Lung (tissue), 17 donors: ENCODE measurements at places on chromosomes 4 and X. TPM values are rescaled to one million over a fixed set of nuclear protein-coding genes. Genes with fewer than 3 reads are reported as not detected.

LETM1 gene
- 31.1 TPM for total RNA-seq

GPR173 gene
- total RNA-seq, result 3.1 TPM

MAGEA1 gene
- not detected for total RNA-seq

TCEAL2 gene
- not detected for total RNA-seq

RGN gene
- 7.1 TPM for total RNA-seq

EGF gene
- 1.7 TPM for total RNA-seq

SMIM10 gene
- total RNA-seq, result 4.0 TPM

TMSB15C gene
- total RNA-seq, result 0.86 TPM

DNA sequence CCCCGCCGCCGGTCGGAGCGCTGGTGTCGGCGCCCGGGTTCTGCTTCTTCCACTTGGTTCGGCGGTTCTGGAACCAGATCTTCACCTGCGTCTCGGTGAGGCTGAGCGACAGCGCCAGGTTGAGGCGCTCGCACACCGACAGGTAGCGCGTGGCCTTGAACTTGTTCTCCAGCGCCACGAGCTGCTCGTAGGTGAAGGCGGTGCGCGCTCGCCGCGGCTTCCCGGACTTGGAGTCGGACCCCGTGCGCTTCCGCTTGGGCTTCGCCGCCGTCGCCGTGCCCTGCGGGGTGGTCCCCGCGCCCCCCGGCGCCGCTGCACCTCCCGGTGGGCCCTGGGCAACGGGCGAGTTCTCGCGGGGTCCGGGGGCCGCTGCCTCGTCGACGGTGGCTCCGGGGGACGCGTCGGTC, 3.1 kb downstream of the NKX1-1 start:
- DNase-seq, result no peak
- no peaks in the 10 kb centered on the region for H3K36me3 ChIP-seq
- H3K4me3 ChIP-seq, result no peak overlapping the region
- H3K27me3 ChIP-seq, result peaks cover 39% of the 10 kb centered on the region

GRCh38 chr4:4549534-4549933, 7.7 kb upstream of the STX18 start:
- no peaks in the 10 kb centered on the region for H3K36me3 ChIP-seq
- H3K27ac ChIP-seq, result no peak overlapping the region
- DNase-seq, result no peak
- H3K4me3 ChIP-seq, result no peak overlapping the region
- H3K4me1 ChIP-seq, result no peaks in the 10 kb centered on the region

DNA sequence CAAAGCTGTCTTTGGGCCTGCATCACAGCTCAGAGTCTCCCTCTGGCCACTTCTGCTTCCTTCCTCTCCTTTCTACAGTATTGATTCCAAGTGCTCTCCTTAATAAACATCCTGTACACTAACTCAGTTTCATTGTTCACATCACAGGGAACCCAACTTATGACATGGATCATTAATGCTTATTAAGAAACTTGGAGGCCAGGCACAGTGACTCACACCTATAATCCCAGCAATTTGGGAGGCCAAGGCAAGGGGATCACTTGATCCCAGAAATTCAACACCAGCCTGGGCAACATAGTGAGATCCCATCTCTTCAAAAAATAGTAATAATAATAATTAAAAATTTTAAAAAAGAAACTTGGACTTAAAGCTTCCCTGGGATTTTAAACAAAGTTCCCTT, 89.2 kb upstream of the EFHC2 start:
- no peaks in the 10 kb centered on the region for H3K27me3 ChIP-seq
- H3K27ac ChIP-seq, result no peak overlapping the region
- no peaks in the 10 kb centered on the region for H3K36me3 ChIP-seq
- DNase-seq, result no peak
- no peaks in the 10 kb centered on the region for H3K4me1 ChIP-seq
- H3K4me3 ChIP-seq, result no peak overlapping the region

DNA sequence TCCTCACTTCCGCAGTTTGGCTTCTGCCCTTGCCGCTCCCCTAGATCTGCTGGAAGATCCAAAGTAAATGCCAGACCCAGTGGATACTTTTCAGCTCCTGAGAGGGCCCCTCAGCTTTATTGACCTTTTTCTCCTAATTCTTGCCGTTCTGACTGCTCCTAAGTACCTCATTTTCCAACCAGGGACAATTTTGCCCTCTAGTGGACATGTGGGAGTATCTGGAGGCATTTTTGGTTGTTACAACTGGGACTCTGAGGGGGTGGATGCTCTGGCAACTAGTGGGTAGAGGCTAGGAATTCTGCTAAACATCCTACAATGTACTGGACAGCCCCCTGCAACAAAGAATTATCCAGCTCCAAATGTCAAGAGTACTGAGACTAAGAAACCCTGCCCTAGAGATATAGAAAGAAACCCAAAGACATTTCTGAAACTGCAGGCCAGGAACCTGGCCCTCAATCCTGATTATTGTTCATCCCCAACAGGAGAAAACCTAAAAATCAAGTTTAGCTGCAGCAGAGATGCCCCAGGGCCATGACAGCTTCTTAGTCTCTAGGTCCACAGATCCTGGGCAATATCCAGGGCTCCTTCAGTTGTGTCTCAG, 3.4 kb downstream of the TEX13B start:
- H3K27ac ChIP-seq, result no peak overlapping the region
- no peaks in the 10 kb centered on the region for H3K36me3 ChIP-seq
- H3K27me3 ChIP-seq, result peaks cover 23% of the 10 kb centered on the region
- no peaks in the 10 kb centered on the region for H3K4me1 ChIP-seq
- no peak overlapping the region for H3K4me3 ChIP-seq
- peak; percentile 34 for DNase-seq

DNA sequence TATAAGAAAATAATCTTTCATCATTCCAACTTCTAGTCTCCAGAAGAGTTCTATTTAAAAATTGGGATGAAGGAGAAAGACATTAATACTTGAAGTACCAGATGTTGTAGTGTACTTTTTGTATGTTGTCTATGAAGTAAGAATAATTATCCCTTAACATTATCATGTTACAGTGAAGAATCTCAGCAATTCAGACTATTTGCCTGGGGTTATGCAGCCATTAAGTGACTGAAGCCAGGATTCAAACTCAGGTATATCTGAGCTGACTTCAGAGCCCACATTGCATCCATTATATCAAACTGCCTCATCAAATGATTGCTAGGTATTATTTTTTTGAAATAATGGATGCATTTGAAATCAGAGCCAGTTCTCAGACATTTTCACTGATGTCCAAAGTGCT, 76.1 kb upstream of the FHDC1 start:
- peaks cover 3% of the 10 kb centered on the region for H3K4me1 ChIP-seq
- no peaks in the 10 kb centered on the region for H3K36me3 ChIP-seq
- no peak overlapping the region for H3K27ac ChIP-seq

GRCh38 chrX:31251336-31251735, 179.5 kb upstream of the FTHL17 start:
- H3K27me3 ChIP-seq, result no peaks in the 10 kb centered on the region
- no peak overlapping the region for H3K4me3 ChIP-seq
- H3K36me3 ChIP-seq, result no peaks in the 10 kb centered on the region
- H3K4me1 ChIP-seq, result no peaks in the 10 kb centered on the region

DNA sequence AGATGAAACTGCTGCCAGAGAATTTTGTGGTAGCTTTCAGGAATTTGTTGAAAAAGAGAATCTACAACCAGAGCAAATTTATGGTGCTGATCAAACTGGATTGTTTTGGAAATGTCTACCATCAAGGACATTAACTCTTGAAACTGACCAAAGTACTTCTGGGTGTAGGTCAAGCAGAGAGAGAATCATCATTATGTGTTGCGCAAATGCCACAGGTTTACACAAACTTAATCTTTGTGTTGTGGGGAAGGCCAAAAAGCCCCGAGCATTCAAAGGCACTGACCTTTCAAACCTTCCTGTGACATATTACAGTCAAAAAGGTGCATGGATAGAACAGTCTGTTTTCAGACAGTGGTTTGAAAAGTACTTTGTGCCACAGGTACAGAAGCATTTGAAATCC, 2.1 kb downstream of the TIGD2 start:
- no peak for DNase-seq
- no peak overlapping the region for H3K4me3 ChIP-seq
- no peak overlapping the region for H3K27ac ChIP-seq
- peaks cover 12% of the 10 kb centered on the region for H3K4me1 ChIP-seq

- H3K4me1 ChIP-seq, result no peaks in the 10 kb centered on the region
- H3K27me3 ChIP-seq, result no peaks in the 10 kb centered on the region
- DNase-seq, result no peak
- H3K27ac ChIP-seq, result no peak overlapping the region
Observed at GRCh38 chr4:152052451-152053057, 291.7 kb upstream of the GATB start.

- no peak overlapping the region for H3K4me3 ChIP-seq
- DNase-seq, result no peak
- H3K36me3 ChIP-seq, result no peaks in the 10 kb centered on the region
- no peaks in the 10 kb centered on the region for H3K27me3 ChIP-seq
- no peaks in the 10 kb centered on the region for H3K4me1 ChIP-seq
Observed at GRCh38 chr4:26822546-26822945, 38.1 kb upstream of the STIM2 start.

DNA sequence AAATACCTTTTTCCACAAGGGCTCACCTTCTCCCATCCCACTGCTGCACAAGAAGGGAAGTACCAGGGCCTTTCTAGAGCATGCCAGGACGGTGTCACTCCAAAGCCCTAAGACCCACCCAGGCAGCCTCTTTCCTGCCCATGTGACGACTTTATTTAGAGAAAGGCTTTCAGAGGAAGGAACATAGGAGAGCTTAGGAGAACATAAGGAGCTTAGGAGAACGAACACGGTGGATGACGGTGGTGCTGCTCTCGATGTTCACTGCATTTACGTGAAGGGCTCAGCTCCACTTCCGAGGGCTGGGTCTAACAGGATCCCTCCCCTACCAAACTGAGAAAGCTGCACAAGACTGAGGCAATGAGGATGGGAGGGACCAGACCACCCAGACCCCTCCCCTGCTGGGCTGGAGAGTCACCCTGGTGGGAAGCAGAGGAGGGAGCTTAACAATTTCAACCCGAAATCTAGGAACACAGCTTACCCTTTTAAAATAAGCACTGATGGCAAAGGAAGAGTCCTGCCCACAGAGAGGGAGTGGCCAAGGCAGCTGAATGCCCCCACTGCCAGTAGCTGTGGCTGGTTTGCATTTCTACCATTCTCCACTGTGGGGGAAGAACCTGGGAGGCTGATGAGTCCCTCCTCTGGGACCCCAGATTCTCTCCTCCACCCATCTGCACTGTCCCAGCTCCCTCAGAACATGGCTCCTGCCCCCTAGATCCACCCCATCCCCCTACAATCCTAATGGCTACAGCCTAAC, 29.8 kb downstream of the ZFYVE28 start:
- peaks cover 22% of the 10 kb centered on the region for H3K27me3 ChIP-seq
- H3K36me3 ChIP-seq, result no peaks in the 10 kb centered on the region
- no peak overlapping the region for H3K27ac ChIP-seq
- no peak for DNase-seq

GRCh38 chrX:106952988-106953387, 32.8 kb downstream of the CLDN2 start:
- peaks cover 9% of the 10 kb centered on the region for H3K36me3 ChIP-seq
- no peak for DNase-seq
- H3K27me3 ChIP-seq, result no peaks in the 10 kb centered on the region
- H3K4me1 ChIP-seq, result no peaks in the 10 kb centered on the region
- no peak overlapping the region for H3K27ac ChIP-seq
- no peak overlapping the region for H3K4me3 ChIP-seq

DNA sequence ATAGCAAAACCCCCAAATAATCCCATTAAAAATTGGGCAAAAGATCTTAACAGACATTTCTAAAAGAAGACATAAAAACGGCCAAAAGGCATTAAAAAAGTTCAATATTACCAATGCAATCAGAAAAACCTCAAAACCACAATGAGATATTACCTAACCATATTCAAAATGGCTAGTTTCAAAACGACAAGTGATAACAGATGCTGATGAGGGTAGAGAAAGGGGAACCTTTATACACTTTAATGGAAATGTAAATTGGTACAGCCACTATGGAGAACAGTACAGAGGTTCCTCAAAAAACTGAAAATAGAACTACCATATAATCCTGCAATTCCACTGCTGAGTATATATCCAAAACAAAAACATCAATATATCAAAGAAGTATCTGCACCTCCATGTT, 6.2 kb downstream of the AADAT start:
- H3K4me1 ChIP-seq, result no peaks in the 10 kb centered on the region
- no peak overlapping the region for H3K27ac ChIP-seq
- DNase-seq, result no peak
- peaks cover 52% of the 10 kb centered on the region for H3K36me3 ChIP-seq
- H3K4me3 ChIP-seq, result no peak overlapping the region
- no peaks in the 10 kb centered on the region for H3K27me3 ChIP-seq
